ENCODE measurements at places on chromosomes 7 and 10.

GRCh38 chr7:106345421-106346166 is 60.8 kb upstream of the NAMPT start:
- no peak for DNase-seq

DNA sequence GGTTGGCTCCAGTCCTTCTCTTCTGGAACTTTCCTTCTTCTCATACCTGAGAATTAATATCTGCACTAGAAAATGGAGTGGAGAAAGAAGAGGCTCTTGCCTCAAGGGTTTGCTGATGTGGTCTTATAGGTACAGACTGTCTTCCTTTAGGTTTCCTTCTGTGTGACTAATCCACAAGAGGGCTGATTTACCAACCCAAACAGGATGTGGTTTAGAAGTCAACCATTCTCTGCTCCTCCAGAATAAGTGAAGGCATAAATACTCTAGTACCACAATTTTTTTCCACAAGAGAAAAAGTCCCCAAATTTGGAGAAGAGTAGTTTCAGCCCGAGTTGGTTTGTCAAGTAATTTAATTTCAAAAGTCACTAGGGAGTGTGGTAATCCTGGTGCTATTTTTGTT is 85.8 kb downstream of the NRP1 start:
- DNase-seq = no peak

GRCh38 chr10:49179699-49180443 is 8.3 kb downstream of the TMEM273 start:
- DNase-seq = no peak

GRCh38 chr7:151869455-151869854 is 7.5 kb downstream of the PRKAG2 start:
- no peak for DNase-seq

- DNase-seq = no peak
These were observed 46.4 kb downstream of the MTURN start for GRCh38 chr7:30181211-30181610.

DNA sequence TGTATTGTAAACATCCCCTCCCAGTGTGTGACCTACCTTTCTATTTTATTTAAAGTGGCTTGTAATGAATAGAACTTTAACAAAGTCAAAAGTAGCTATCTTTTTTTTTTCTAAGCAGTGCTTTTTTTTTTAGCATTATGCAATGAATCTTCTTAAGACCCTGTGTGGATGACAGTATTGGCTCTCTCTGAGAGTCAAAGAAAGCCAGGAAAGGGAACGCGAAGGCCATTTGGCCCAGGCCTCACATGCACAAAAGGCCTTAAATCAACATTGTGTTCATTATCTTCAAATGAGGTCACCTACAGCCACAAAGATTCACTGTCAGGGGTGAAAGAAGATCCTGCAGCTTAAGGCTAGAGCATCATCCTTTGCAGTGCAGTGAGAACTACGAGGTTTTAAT is 721.5 kb downstream of the GRID1 start:
- no peak for DNase-seq

DNA sequence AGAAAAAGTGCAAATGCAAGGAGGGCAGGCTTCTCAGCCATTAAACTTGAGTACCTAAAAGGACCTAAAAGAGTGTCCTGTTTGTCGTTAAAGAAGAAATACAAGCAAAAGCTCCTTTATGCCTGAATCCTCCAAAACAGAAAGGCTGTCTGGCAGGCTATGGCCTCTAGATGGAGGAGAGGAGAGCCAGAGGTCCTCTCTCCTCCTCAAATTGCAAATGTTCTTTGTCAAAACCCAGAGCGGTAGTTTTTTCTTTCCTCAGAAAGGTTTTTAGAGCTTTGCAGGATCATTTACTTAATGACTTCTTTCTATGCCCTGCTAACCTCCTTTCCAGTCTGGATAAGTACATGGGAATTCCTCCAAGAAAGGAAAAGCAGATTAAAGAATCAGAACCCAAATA is 1.9 kb upstream of the SORCS1 start:
- no peak for DNase-seq

DNA sequence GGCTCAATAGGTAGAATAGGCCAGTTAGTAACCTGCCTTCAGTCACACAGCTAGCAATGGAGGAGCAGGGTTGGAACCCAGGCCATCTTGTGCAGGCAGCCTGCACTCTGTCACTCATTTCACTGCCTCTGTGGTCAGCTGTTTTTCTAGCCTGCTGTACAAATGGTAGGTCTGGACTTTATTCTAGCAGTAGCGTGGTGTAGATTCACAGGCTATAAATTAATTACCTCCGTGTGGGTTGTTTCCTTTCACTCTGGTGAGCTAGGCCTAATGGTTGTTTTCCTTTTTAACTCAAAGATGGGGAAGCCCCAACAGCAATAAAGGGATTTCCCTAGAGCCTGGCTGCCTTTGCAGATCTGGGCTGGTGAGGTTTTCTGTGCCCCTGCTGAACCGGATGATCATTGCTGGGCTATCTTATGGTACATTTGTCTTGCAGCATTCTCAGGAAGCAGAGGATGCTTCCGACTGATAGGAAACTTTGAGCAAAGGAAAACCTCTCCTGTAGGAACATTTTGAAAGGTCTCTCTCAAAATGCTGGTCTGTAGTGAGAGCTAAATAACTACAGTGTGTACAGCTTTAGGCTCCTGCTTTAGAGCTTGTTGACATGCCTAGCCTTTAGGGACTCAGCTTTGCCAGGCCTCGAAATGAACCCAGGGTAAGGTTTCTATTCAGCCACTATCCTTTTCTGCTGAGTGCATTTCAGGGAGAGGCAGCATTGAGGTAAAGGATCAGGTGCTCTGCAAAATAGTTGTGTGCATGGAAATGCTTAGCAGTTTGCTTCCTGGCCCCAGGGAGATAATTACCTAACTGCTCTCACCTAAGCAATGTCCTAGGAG is 157.4 kb downstream of the ST7 start:
- no peak for DNase-seq

- DNase-seq = no peak
These were observed 50.1 kb downstream of the HK1 start for GRCh38 chr10:69328380-69328735.

DNA sequence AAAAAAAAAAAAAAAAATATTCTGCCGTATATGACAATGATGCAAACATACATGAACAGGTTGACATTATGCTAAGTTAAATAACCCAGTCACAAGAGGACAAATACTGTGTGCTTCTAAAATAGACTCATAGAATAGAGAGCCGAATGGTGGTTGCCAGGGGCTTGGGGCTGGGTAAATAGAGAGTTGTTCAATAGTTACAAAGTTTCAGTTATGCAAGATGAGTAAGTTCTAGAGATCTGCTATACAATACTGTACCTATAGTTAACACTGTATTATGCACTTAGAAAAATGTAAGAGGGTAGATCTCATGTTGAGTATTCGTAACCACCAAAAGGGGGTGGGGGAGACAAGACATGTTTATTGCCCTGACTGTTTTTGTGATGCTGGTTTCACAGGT is 77.1 kb upstream of the GNAI1 start:
- DNase-seq = no peak

GRCh38 chr10:112379635-112380296 is 5.8 kb downstream of the ACSL5 start:
- no peak for DNase-seq

GRCh38 chr10:132350946-132351345 is 19.0 kb downstream of the LRRC27 start:
- DNase-seq = no peak

GRCh38 chr7:130452951-130453350 is 12.1 kb upstream of the CEP41 start:
- DNase-seq = no peak

DNA sequence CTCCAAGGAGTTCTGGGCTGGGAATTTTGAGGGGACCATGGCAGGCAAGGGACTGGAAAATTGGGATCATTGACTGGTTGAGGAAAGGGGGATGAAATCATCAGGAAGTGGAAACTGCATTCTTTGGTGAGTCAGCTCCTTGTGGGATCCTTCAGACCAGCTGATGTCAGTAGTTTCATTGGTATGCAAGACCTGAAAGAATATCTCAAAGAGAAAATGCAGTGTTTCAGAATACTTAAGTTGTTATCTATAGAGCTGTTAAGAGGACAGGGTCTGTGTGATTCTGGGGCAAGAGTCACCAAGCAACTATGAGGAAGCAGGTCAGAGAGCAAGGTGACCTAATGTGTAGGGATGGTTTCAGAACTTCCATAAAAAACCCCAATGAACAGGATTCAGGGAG is 595.9 kb upstream of the AUTS2 start:
- DNase-seq = no peak

- no peak for DNase-seq
These were observed 586.4 kb downstream of the GATA3 start for GRCh38 chr10:8640878-8641277.

DNA sequence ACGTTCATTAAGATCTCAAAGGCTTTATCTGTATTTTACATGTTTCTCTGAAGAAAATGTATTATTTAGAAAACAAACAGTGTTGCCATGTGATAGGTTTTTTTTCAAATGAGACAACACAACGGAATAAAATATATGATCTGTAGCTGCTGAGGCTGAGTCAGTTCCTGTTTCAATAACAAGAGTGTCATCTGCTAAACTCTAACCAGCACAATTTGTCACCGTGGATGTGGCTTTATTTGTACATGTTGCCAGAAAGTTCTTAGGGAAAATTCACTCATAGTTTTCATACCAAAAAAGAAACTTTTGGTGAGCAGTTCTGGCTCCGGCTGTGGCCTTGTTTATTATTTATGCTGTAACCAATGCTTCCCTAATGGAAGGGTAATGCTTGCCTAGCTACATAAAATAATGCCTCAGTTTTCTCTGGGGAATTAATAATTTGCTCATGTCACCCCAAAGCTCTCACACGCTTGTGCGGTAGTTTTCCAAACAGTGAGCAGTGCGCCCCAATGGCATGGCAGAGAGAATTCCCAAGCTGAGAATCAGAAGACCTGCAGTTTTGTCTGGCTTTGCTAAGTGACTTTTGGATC is 20.3 kb upstream of the KLF6 start:
- DNase-seq = no peak

- DNase-seq = no peak
These were observed 106.1 kb downstream of the PRKCQ start for GRCh38 chr10:6473901-6474370.

DNA sequence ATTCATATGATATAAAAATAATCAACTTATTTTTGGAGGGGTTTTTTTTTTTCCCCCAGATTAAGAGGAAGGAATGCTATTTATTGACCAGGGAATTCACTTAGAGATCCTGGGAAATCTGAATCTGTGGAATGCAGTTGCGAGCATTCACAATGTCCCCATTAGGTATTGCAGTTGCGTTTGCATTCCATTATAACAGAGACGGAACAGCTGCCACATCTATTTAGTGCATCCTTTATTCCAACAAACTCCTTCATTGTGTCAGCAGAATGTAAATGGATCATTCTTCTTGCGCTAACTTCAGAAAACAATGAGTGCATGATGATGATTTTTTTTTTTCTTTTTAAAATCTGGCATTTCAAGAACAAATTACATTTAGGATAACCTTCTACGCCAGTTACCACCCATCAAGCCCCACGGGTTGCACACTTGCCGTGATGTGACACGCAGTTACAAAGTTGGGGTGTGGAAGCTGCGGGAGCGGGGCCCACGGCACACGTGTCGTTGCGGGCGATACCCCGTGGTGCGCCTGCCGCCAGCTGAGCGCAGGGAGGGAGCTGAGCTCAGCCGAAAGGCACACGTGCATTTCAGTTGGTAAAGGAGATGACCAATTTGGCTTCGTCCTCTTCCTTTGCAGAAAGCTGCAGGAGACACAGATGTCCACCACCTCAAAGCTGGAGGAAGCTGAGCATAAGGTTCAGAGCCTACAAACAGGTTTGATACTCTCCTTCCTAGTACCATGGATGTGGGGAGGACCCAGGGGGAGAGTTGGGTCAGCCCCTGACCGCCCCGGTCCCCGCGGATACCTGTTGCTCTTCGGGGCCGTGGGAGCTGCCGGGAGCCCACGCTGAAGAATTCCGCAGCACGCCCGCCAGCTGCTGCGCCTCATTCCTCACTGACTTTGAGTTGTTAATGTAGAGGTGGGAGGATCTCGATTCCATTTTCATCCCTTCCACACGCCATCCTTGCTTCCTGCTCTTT is 175.3 kb upstream of the SH2B2 start:
- DNase-seq = no peak

DNA sequence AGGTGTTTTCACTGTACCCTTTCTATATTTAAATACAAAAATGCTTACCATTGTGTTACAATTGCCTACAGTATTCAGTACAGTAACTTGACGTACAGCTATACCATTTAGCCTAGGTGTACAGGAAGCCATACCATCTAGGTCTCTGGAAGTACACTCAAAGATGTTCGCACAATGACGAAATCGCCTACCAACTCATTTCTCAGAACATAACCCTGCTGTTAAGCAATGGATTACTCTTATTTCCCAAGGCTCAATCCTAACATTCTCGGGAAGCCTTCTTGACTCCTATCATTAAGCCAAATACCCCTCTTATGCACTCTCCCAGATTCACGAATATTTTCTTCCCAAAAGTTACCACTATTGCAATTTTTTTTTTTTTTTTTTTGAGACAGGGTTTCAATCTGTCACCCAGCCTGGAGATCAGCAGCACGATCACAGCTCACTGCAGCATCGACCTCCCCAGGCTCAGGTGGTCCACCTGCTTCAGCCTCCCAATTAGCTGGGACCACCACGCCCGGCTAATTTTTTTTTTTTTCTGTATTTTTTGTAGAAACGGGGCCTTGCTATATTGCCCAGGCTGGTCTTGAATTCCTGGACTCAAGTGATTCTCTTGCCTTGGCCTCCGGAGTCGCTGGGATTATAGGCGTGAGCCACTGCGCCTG is 1.5 kb downstream of the CWF19L1 start:
- no peak for DNase-seq

DNA sequence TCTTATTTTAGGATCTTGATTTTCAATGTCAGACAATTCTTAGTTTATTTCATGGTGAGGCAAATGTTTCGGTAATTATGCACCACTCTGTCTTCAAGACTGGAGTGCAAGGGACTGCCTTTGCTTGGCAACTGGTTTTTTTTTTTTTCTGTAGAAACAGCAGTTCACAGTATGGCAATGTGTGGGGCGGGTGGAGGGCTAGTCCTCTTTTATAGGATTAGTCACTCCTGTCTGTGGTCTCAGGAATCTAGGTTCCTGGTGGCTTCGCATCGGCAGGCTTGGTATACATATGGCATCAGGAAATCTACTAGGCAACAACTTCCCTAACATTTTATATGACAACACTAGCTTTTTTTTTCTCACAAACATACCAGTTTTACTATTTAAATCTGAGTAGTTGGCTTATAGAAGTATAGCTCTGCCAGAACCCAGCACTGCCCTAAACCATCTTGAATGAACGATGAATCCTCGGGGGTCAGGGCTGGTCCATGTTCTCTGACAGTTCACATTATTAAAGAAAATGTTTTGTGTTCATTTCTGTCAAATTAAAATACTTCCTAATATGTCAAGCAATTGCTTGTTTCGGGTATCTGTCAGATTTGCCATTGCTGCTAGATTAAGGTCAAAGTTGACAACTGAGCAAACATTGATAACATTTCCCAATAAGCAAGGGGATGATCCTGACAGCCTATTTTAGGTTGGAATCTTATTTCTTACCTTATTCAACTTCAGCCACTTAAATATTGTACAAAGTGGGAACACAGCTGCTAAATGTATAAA is 289.7 kb upstream of the VSTM2A start:
- no peak for DNase-seq

GRCh38 chr10:68560943-68561864 is 1.1 kb downstream of the TET1 start:
- peak; percentile 29 for DNase-seq

- DNase-seq = no peak
These were observed 104.8 kb downstream of the AUTS2 start for GRCh38 chr7:69703099-69703498.

GRCh38 chr10:119135513-119135881 is 30.0 kb downstream of the SFXN4 start:
- DNase-seq = no peak

GRCh38 chr10:47152861-47153349 is 147.1 kb upstream of the GDF10 start:
- DNase-seq = no peak

GRCh38 chr7:99035723-99036545 is 108.0 kb downstream of the SMURF1 start:
- DNase-seq = no peak
